MV-4-11 (cell line): ENCODE measurements at places on chromosomes 5 and 9.

GRCh38 chr5:117188211-117188610, 613.6 kb upstream of the SEMA6A start:
- peak; percentile 26 for DNase-seq

- no peak for DNase-seq
These were observed 55.2 kb downstream of the CDH10 start for GRCh38 chr5:24589566-24589965.

DNA sequence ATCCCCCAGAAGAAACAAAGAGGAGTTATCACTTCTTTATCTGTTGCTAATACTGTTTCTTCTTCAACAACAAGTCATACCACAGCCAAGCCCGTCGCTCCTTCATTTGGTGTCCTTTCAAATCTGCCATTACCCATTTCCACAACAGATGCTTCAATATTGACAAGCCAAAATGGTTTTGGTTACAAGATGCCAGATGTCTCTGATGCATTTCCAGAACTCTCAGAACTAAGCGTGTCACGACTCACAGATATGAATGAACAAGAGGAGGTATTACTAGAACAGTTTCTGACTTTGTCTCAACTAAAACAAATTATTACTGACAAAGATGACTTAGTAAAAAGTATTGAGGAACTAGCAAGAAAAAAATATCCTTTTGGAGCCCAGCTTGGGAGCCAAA, 16.0 kb upstream of the HAND1 start:
- DNase-seq, result no peak

DNA sequence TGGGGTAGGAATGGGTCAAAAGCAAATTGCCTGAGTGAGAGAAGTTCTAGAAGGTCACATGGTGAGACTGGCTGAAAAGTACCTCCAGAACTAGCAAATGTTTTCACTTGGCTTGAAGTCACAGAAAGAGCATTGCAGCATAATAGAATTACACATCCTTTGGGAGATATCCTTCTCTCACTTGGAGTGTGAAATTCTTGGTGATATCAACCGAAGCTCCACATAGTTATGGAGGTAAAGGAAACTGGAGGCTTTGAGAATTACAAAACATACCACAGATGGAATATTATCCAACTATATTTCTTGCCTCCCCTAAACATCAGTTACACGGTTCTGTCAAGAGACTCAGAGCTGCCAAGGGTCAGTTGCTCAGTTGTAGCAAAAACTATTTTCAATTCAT, 182.4 kb downstream of the SEMA5A start:
- no peak for DNase-seq

- no peak for DNase-seq
These were observed 74.4 kb upstream of the KIF2A start for GRCh38 chr5:62231576-62231975.

DNA sequence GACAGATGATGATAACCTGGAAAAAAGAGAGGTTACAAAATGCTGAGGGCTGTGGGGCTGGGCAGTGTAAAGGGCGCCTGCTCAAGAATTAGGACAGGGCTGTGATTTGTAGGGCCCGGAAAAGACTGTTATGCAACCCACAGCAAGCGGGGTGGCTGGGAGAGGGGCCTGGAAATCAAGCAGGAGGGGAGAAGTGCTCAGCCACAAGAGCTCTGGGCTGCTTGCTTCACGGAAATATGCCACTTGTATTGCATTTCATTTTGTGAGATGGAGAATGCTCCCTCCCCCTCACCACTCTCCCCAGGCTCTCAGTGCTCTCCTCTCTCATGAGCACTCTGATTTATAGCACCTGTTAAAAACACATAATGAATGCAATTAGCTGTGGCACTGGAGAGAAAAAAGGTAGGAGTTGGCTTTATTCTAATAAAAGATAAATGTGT, 8.4 kb upstream of the HAND1 start:
- no peak for DNase-seq

- no peak for DNase-seq
These were observed 383.3 kb upstream of the SLC30A5 start for GRCh38 chr5:68710514-68710913.

DNA sequence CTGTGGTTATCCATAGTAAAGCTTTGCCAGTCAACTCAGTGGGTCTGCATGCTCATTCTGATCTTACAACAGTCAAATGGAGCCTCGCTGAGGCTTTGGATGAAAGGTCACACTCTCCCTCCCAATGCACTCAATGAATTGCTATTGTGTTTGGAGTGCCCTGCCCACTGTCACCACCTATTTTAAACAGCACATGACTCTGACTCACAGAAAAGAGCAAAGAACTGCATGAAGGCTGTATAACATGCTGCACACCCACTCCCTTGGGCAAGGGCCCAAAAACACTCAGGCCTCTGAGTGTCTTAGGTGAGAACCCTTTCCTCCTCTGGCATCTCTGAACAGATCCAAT, 118.7 kb upstream of the CCDC112 start:
- no peak for DNase-seq

DNA sequence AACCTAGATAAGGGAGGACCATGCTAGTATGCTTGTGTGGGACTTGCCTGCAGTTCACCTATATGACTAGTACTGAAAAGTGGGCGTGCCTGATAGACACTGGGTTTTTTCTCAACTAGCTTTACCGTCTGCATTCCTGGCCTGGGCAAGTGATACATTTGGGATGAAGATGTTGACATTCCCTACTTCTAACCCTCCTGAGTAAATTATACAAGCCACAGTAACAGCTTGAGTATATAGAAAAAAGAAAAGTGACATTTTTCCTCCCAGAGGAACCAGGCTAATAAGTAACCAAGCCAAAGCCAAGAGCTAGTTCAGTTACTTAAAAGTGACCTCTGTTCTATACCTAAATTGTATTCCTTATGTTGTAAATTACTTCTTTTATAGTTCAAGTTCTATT, 153.8 kb upstream of the CYLC2 start:
- DNase-seq, result no peak

- DNase-seq, result peak; percentile 1
These were observed 283.3 kb downstream of the TMEM167A start for GRCh38 chr5:82793808-82794419.

GRCh38 chr9:127308652-127309434, 44.3 kb downstream of the GARNL3 start:
- DNase-seq, result peak; percentile 93

- no peak for DNase-seq
These were observed 43.2 kb downstream of the GARNL3 start for GRCh38 chr9:127307802-127308201.

- DNase-seq, result no peak
These were observed at the start of gene PCDHA4 for GRCh38 chr5:140806834-140807775. PCDHA4 (plus strand) TSS chr5:140807068.

- DNase-seq, result no peak
These were observed 43.4 kb upstream of the PCSK5 start for GRCh38 chr9:75847085-75847484.
